NCI-H187 treated with DMSO at 0.1 percent for 48 hours (cell line): ENCODE measurements at places on chromosomes 16 and 17.

DNA sequence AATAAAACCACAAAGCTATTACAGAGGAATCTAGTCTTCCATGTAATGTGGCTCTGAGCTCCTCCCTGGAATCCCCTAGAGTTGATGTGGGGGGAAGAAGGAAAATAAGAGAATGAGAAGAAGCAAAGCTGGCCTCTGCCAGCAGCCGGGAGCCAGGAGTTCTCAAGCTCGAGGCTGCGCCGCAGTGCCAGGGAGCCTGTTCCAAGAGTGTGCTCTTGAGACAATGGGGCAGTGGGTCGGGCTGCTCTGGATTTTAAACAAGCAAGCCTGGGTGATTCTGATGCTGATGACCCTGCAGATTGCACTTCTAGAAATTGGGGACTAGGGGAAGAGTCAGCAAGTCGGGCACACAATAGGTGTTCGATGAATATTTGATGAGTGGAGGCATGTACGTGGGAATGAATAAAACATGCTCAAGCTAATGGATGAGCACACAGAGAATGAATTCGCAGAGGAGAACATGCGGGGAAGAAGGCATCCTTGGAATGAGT, 119.9 kb downstream of the CMIP start:
- DNase-seq, result no peak

DNA sequence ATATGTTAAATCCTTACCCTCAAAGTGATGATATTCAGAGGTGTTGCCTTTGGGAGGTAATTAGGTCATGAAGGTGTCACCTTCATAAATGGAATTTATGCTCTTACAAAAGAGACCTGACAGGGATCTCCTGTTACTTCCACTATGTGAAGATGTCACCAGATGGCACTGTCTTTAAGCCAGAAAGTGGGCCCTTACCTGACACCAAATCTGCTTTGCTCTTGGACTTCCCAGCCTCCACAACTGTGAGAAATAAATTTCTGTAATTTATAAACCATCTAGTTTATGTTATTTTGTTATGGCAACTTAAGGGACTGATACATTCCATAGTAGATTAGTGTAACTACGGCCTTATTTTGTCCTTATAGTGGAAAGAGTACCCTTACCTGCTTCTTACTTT, 358.3 kb upstream of the SALL1 start:
- DNase-seq, result no peak

- no peak for DNase-seq
Observed at GRCh38 chr17:32523827-32524552, 37.2 kb downstream of the CDK5R1 start.

- DNase-seq, result no peak
Observed at GRCh38 chr16:46828943-46829342, 2.0 kb downstream of the C16orf87 start.

GRCh38 chr17:80872501-80873306, 118.9 kb upstream of the CHMP6 start:
- DNase-seq, result no peak

GRCh38 chr16:86995456-86995855, 321.7 kb downstream of the C16orf95 start:
- no peak for DNase-seq

GRCh38 chr16:309476-309875, 26.5 kb downstream of the PDIA2 start:
- DNase-seq, result no peak

- no peak for DNase-seq
Observed at GRCh38 chr17:15039366-15039765, 225.8 kb downstream of the PMP22 start.

DNA sequence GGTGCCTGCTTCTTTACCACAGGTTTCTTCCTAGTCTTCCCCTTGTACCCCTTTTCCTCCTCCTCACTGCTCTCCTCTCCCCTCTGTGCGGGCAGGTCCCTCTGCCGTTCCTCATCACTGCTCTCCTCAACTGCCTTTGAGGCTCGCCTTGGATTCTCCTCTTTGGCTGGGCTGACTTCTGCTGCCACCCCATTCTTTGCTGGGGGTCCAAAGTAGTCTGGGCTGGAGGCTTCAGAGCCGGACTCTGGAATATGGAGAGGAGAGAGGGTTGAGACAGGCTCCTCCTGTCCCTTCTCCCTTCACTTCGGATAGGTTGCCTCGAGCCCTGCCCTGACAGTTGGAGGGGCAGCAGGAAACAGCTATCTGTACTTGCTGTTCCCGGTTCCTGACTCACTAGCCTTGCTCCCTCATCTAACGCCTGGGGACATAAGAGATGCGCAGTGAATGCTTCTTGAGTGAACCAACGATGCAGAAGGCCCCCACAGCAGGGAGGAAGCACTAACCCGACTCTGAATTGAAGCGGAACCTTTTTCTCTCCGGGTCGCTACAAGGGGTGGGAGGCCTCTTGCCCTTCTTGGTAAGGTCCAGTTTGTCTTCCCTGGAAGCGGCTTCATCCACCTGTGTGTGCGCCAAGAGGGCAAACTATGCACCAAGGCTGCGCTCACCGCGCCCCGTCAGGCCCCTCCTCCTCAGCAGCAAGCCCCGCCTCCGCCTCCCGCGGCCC, 655 bp downstream of the HIRIP3 start:
- no peak for DNase-seq

- no peak for DNase-seq
Observed at GRCh38 chr17:58492238-58493121, 4.3 kb upstream of the HSF5 start.

DNA sequence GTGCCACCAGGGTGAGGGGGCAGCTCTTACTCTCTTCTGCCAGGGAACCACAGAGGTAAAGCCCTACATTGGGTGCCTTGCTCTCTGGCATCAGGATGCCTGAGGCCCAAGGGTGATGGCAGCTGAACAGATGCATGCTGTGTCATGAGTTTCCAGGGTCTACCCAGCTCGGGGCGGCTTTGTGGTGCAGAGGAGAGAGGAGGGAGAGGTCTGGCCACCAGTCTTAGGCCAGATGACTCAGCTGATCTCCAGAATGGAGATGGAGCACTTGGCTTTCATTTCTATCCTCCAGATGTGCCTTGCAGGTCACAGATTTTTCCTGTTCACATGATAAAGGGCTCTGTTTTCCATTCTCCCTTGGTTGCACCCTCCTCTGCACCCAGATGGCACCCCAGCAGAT, 23.6 kb upstream of the USP22 start:
- DNase-seq, result no peak

DNA sequence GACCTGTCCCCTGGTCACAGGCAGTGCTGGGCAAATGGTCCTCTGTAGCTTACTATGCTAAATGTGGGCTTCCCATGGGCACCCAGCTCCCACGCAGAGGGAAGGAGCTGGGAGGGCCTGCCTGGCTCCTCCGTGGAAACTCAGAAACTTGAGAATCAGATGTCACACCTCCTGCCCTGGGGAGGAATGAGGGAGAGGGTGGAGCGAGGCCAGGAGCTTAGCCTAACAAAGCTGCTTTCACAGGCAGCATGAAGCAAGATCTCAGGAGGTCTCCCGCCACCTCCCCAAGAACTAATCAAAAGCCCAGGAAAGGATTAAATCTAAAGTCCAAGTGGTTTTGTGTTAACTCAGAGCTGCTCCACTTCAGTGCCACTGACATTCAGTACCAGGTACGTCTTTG, 33.6 kb upstream of the XYLT2 start:
- DNase-seq, result no peak

- no peak for DNase-seq
Observed at GRCh38 chr16:2745961-2746360, 6.5 kb upstream of the SRRM2 start.

DNA sequence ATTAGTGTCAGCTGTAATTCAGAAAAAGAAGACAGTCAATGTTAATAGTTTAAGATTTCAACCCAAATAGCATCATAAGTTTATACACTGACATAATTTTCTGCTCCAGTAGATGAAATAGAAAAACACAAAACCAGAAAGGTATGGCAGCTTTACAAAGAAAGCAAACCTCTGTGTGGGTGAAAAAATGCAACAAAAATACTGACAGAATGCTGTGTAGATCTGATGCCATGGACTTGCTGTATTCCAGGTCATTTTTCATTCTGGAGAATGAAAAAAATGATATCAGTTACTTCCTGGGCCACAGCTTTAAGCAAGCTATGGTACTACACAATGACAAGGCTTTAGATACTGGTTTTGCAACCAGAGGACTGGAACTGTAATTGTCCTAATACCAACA, 116.0 kb downstream of the MAP2K4 start:
- DNase-seq, result no peak

- DNase-seq, result no peak
Observed at GRCh38 chr17:4951486-4951885, 567 bp downstream of the ENO3 start.
